ELF-1 (cell line): ENCODE measurements at places on chromosomes 12 and 14.

- DNase-seq, result no peak
Observed at GRCh38 chr14:96130854-96131253, 73.8 kb upstream of the BDKRB2 start.

DNA sequence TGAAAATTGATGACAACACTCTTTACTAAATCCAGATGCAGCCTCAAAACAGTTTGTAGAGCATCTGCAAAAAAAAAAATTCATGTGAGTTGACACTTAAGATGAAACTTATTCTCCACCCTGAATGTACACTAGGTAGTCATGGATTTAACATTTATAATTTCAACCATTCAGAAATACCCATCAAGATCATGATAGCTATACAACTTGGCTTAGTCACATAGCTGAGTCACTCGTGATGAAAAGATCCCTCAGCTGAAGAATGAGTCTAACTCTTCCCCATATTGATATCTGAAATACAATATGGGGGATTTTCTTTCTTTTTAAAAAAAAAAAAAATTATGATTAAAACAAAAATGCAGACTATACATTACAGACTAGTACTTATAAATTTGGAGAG is 104.8 kb upstream of the PLEKHG7 start:
- DNase-seq, result no peak

- no peak for DNase-seq
Observed at GRCh38 chr14:105993814-105994213, 467.4 kb downstream of the TMEM121 start.

DNA sequence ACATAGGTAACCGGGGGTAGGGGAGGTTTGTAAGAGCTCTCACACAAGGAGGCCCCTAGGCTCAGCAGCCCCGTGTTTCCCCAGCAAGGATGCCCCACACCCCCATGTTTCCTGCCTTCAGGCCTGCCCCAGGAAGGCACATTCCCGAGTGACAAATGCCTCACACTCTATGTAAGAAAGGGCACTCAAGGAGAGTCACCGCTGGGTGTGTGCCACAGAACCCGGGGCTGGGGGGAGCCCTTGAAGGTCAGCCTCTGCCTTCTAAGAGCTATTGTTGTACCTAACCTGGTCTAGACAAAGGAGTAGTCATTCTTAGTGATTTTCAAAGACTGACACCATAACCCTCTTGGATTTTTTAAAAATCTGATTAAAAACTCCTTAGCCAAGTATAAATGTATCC is 333.6 kb downstream of the DPF3 start:
- DNase-seq, result no peak

- no peak for DNase-seq
Observed at GRCh38 chr12:1863823-1864222, 43.5 kb downstream of the LRTM2 start.

GRCh38 chr12:66048218-66048834 is 82.2 kb downstream of the LLPH start:
- no peak for DNase-seq

DNA sequence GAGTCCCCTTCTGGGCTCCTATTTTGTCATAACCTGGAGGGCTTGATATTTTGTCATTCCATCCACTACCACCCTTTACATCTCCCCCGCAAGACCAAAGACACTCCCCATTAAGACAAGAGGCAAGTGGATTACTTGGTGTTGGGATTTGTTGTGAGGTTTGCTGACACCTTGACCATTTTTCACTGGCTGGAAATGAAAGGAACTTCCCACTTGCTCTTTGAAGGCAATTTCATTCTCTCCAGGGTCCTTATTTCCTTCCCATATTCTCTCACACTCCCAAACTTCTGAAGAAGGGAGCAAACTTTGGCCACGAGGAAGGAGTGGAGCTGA is 14.9 kb downstream of the AGAP2 start:
- no peak for DNase-seq

- no peak for DNase-seq
Observed at GRCh38 chr14:71666571-71667145, 265.6 kb upstream of the RGS6 start.

- no peak for DNase-seq
Observed at GRCh38 chr12:90010089-90010488, 301.5 kb upstream of the ATP2B1 start.
